NCI-H526 treated with DMSO at 0.1 percent for 48 hours (cell line): ENCODE measurements at places on chromosomes 3 and 15.

- DNase-seq, result no peak
Observed at GRCh38 chr3:76051145-76051544, 265.8 kb upstream of the ZNF717 start.

GRCh38 chr3:23748398-23749110 is 57.2 kb upstream of the UBE2E1 start:
- DNase-seq, result no peak

GRCh38 chr3:193972832-193973231 is 163.1 kb upstream of the HES1 start:
- no peak for DNase-seq

GRCh38 chr3:37223576-37223975 is 49.2 kb upstream of the LRRFIP2 start:
- DNase-seq, result no peak

DNA sequence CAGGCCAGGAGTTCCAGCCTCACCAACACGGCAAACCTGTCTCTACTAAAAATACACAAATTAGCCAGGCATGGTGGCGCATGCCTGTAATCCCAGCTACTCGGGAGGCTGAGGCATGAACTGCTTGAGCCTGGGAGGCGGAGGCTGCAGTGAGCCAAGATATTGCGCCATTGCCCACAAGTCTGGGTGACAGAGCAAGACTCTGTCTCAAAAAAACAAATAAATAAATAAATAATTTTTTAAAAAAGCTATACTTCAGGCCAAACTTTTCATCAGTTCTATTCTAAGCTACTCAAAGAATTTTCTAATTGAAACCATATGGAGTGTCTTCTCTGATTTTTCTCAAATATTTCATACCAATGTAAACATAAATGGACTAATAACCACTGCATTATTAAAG is 43.5 kb downstream of the PHC3 start:
- no peak for DNase-seq

GRCh38 chr3:190853464-190853863 is 9.0 kb downstream of the GMNC start:
- DNase-seq, result no peak

DNA sequence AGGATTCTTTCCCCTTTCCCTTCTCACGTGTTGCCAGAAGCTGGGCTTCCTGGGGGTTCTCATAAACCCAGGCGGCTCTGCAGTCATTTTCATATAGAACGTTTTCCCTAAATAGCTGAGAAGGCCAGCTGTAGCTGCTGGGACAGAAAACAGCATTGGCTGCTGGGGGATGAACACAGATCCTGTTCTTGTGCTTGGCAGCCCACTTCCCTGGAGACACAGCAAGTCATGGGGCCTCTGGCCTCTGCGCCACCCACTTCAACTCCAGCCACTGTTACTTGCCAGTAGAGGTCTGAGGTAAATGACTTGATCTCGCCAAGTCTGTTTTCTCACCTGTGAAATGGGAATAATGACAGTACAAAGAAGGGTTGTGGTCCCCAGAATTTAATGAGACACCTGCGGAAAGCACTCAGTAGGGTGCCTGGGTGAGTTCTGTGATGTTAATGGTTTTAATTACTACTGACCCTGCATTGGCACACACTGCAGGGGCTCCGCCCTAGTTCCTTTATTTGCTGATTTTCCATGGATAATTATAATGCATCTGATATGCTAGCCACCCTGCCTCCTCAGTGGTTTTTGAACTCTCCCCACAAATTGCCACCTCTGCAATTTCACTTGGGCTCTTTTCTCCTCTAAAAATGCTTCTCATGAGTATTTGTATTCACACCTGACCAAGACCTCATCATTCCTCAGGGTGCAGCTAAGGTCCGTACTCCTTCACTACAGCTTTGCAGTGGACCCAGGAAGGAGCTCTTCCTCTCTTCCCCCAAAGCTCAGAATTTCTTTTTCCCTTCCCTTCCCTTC is 274.7 kb downstream of the RPLP1 start:
- DNase-seq, result no peak
